ENCODE measurements at places on chromosomes 13 and 19.
A peak's percentile ranks its signal among the peaks of the same experiment; 100 is the strongest.

- DNase-seq, result no peak
Measured at GRCh38 chr19:55354698-55355212, at the start of gene COX6B2. Gene COX6B2, minus strand, starts transcription at chr19:55354719. Its CDS starts 198 bp downstream, at chr19:55354521.

GRCh38 chr19:38252385-38252784 lies 3.8 kb downstream of the PPP1R14A start:
- no peak for DNase-seq

GRCh38 chr13:46179969-46180763 lies 1.8 kb downstream of the LCP1 start:
- DNase-seq, result peak; percentile 36

DNA sequence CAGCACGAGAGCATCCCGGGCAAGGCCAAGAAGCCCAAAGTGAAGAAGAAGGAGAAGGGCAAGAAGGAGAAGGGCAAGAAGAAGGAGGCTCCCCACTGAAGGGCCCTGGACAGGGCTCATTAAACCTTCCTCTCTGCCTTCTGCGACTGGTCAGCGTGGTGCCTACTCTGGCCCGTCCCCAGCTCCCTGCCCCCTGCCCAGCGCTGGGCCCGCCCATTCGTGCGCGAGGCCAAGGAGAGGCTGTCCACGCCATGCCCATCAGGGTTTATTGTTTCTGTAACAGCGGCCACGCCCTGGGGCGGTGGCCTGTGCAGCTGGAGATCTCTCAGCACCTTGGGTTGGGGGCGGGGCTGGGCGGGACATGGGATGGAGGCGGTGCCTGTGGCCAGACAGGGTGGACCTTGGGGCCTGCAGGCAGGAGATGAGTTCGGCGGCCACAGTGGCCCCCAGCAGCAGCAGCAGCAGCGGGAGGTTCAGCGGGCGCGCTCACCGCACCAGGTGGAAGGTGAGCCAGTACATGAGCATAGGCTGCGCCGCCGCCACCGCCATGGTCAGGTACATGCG lies 897 bp downstream of the C19orf33 start:
- no peak for DNase-seq

- DNase-seq, result no peak
Measured at GRCh38 chr13:43397111-43397510, 373.7 kb downstream of the DNAJC15 start.

GRCh38 chr13:112728375-112729126 lies 38.7 kb downstream of the ATP11A start:
- DNase-seq, result no peak

GRCh38 chr13:35514801-35515502 lies 38.5 kb upstream of the MAB21L1 start:
- no peak for DNase-seq

DNA sequence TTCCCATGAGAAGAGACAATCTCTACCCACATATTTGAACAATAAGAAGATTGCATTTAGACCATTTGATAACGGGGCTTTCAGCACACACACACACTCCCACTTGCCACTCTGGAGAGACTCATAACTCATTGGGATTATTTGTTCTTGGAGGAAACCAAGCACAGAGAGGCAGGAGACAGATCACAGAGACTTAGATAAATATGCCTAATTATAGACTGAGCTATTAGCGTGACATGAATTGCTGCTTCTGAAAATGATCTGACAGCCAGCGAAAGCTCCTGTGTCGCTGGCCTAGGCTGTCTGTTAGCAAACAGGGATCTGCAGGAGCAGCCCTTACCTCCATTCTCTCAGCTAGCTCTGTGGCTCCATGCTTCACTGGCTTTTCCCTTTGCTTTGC lies 111.4 kb downstream of the CCNA1 start:
- no peak for DNase-seq

DNA sequence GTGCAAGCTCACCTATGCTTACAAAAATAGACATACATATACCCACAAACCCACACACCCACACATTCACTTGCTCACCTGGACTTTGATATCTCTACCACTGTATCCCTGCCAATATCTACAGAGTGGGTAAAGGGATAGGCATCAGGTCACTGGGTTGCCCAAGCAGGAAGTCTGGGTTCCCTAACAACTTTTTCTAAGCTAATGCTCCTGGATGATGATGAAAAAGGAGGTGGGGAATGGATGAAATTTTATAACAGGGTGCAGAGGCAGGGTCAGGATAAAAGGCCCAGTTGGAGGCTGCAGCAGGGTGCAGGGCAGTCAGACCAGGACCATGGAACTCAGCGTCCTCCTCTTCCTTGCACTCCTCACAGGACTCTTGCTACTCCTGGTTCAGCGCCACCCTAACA lies at the start of gene CYP2B6:
TSS of gene CYP2B6 (plus strand) at position 311 of the 410 bp plus-strand sequence. CDS start at position 335, 24 bp downstream.
- no peak for DNase-seq

GRCh38 chr13:112743451-112744167 lies 53.8 kb downstream of the ATP11A start:
- no peak for DNase-seq

- DNase-seq, result no peak
Measured at GRCh38 chr13:81995316-81995715, 1654.4 kb upstream of the SPRY2 start.

- DNase-seq, result no peak
Measured at GRCh38 chr19:46904114-46905060, 43.6 kb downstream of the ARHGAP35 start.

GRCh38 chr19:2540646-2541454 lies 64.9 kb downstream of the GADD45B start:
- DNase-seq, result no peak

Data from NAMALWA (cell line).